ENCODE measurements at places on chromosomes 12 and 14. TPM values are rescaled to one million over a fixed set of nuclear protein-coding genes. Genes with fewer than 3 reads are reported as not detected.

- peak; percentile 19 for DNase-seq
These were observed 1108.8 kb upstream of the SEL1L start for GRCh38 chr14:82642425-82642824.

GRCh38 chr14:21184254-21184653, 28.4 kb upstream of the OR5AU1 start:
- DNase-seq = no peak

The DDN gene
- total RNA-seq = 0.25 TPM

DNA sequence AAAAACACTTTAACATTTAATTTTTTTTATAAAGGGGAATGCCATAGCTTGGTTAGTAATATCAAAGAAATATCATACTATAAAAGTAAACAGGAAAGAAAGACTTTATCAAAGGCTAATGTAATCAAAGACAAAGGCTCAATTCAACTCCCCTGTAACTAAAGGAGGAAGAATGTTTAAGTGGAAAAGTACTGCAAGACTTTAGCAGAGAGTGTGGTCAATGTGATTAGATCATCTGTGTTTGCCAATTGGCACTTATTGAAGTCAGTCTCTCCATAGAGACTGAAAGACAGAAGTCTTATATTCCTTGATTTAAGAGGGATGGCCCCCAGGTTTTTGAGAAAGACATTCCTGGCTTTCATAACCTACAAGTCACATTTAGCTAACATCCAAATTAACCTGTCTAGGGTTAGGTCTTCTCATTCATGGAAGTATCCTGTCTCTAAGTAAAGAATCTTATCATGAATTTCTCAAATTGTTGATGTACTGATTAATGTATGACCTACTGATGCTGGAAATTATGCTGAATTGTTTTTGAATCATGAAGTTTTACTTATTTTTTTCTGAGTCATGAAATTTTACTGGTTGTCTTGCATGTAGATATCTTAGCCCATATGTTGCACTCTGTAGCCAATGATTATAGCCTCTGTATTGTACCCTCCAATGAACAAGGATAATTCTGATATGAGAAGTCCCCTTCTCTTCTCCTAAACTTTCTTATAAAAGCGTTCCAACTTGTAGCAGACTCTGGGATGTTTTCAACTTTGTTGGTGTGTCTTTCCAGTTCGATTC, 65.4 kb downstream of the ATXN7L3B start:
- no peak for DNase-seq

The RHEBL1 gene
- total RNA-seq = 20.6 TPM
